ENCODE measurements at places on chromosomes 2 and 18. TPM values are rescaled to one million over a fixed set of nuclear protein-coding genes. Genes with fewer than 3 reads are reported as not detected.

The CD8B2 gene
- not detected for total RNA-seq

The MEIS1 gene
- 1.2 TPM for total RNA-seq

DNA sequence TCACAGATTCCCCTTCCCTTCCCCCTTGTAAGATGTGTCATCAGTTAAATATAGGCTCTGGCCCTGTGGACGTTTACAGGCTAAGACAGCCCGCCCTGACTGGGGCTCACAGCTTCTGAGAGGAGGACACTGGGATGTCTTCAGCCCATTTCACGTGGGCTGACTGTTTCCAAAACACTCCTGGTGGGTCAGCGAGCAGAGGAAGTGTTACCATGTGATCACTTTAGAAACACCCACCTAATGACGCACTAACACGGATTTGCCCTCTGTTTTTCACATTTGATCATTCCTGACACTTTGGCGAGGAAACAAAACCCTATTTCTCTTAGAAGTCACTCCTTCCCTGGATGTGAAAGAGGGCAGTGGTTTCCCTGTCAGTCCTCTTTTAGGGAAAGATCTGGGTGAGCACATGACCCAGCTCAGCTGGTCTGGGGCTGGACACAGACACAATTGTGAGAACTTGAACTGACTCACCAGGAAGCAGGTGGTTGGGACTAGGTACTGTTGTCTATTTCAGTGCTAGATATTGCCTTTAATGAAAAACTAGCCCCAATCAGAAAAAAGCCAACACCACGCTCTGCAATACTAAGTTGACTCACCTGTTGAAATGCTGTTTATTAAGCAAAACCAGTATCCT is 38.8 kb downstream of the BMP10 start:
- peak; percentile 38 for DNase-seq

DNA sequence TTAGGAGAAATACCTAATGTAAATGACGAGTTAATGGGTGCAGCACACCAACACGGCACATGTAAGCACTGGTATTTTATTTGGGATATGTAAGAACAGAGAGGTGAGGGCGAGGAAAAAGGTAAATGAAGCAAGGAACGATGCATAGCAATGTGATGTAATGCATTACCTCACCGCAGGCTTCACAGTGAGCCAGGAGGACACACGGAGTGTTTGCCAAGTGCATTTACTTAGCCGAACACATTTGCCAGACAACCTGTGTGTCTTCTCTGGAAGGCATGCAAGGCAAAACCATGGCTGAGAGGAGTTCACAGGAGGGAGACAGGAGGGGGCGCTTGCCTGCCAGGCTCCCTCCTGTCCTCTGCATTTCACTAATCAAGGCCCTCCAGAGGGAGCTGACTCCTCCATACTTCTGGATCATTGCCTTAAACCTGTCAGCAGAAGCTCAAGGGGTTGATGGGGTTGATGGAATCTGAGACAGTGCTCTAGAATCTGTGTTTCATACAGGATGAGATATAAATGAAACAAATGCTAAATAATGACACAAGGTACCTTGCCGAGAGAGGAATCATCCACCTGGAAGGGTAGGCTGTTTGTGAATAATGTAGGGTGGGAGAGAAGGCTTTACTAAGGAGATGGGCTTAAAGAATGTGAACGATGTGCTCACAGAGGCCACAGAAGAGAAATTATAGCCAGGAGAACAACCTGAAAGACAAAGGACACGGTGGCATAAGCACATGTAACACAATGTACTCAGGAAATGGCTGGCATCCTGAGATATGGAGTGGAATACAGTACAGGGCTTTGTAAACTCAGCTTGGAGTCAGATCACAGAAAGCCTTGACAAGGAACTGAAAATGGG is 9.1 kb upstream of the TPRKB start:
- DNase-seq, result no peak

GRCh38 chr2:223811757-223812156 is 25.6 kb downstream of the AP1S3 start:
- no peak for DNase-seq

All from H1 (cell line).